Bronchial epithelial cell (primary cell): ENCODE measurements at places on chromosomes 4 and X.
A peak's percentile ranks its signal among the peaks of the same experiment; 100 is the strongest.

GRCh38 chrX:41692162-41692749, 3.5 kb downstream of the GPR34 start:
- no peak for DNase-seq

GRCh38 chrX:39820938-39821708, 276.6 kb downstream of the BCOR start:
- no peak for DNase-seq

- DNase-seq, result peak; percentile 52
Observed at GRCh38 chr4:44629280-44629866, 22.1 kb downstream of the YIPF7 start.

DNA sequence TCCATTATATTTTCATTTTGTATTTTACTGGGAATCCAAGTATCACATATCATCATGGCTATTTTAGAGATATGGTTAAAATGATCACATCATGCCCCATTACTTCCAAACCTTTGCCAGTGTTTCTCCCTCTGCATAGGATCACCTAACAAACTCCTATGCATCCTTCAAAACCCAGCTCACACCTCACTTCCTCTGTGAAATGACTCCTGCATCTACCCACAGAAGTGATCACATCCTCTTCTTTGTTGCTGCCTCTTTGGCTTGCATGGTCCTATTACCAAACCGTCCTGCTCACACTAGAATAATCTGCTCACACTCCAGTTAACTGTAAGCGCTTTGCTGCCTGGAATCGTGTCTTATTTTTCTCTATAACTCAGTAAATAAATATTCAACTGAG, 74.7 kb upstream of the C4orf50 start:
- DNase-seq, result no peak

DNA sequence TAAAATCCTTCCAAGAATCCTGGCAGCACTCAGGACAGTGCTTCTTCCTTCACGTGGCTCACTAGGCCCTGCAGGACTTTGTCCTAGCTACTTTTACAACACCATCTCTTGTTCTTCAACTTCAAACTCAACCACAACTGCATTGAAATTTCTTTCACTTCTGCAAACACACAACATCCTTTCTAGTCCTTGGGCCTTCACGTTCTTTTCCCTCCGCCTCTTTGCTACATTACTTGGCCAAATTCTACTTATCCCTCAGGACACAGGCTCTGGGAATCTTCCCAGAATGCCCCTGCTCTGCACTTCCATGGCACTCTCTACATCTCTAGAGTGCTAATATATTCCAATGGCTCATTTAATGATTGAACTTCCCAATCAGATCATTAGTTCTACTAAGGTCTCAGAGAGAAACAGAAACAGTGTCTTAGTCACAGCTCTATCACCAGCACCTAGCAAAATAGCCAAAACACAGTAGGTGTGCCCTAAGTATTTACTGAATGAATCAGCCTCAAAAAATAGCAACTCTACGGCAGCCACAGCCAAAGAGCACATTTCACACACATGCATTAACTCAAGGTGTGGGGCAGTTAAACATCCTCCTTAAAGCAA, 73.3 kb downstream of the MANBA start:
- peak; percentile 97 for DNase-seq

GRCh38 chr4:10640561-10641201, 43.9 kb downstream of the CLNK start:
- no peak for DNase-seq

GRCh38 chrX:25869761-25870160, 268.4 kb upstream of the MAGEB18 start:
- peak; percentile 74 for DNase-seq

DNA sequence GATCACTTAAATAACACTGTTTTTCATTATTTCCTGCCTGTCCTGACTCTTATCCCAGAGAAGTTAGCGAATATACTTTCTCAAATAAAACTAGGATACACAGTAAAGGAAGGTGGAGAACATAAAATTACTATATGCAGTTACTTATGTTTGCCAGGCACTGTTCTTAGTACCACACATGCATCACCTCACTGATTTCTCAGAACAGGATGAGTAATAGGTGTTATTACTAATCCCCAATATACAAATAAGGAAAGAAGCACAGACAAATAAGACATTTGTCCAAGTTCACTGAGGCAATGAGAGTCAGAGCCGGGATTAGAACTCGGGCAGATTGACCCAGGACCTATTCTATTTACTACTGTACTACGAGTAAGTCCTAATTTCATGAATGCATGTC, 91.7 kb downstream of the CORIN start:
- DNase-seq, result peak; percentile 80

DNA sequence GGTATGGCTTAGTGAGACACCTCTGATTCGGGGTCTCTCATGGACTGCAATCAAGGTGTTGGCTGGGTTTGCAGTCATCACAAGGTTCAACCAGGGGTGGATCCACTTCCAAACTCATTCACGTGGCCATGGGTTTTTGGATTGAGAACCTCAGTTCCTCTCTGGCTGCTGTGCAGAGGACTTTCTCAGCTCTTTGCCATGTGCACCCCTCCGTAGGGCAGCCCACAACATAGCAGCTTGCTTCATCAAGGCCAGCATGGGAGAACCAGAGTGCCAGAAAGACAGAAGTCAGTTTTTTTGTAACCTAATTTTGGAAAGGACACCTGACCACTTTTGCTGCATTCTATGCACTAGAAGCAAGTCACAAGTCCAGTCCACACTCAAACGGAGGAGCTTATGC, 154.9 kb downstream of the PJA1 start:
- DNase-seq, result no peak

- no peak for DNase-seq
Observed at GRCh38 chrX:39845233-39845632, 252.5 kb downstream of the BCOR start.

GRCh38 chr4:19216476-19216875, 1035.2 kb upstream of the SLIT2 start:
- no peak for DNase-seq

GRCh38 chr4:88054229-88054628, 46.8 kb downstream of the PKD2 start:
- no peak for DNase-seq

DNA sequence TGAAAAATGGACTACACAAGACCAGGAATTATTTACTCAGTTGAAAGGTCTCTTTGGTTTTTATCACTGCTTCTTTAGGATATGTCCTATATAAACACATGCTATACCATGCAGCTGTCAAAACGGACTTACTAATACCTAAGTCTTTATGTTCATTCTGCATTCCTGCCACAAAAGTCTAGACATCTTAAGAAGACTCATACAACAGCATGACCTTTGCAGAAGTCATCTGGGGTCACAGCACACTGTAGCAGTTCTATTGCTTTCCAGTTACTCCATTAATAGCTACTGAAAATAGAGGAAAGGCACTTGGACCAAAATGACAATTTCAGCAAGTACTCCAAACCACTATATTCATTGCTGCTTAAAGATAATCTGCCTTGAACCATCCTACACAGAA, 53.2 kb downstream of the DDX60 start:
- no peak for DNase-seq

- DNase-seq, result peak; percentile 64
Observed at GRCh38 chr4:11628093-11628725, 199.5 kb upstream of the HS3ST1 start.

GRCh38 chr4:27094783-27095182, 234.1 kb downstream of the STIM2 start:
- DNase-seq, result no peak

- peak; percentile 65 for DNase-seq
Observed at GRCh38 chr4:68249434-68249833, 3.9 kb upstream of the TMPRSS11B start.
